ENCODE measurements at places on chromosomes 7 and 10. TPM values are rescaled to one million over a fixed set of nuclear protein-coding genes. Genes with fewer than 3 reads are reported as not detected.
A peak's percentile ranks its signal among the peaks of the same experiment; 100 is the strongest.

DNA sequence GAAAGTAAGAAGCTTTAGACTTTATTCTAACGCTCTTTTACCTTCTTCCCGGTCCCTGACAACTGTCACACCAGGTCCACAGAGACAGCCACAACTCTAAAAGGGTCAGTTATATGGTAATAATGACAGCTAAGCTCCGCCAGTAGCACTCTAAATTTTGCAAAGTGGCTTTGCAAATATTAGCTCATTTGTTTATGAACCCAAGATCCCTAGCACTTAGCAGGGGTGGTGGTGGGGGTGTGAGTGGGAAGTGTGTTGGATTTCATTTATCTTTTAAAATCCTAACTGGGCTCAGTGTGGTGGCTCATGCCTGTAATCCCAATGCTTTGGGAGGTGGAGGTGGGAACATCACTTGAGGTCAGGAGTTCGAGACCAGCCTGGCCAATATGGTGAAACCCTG is 34.8 kb upstream of the SDK1 start:
- no peak for DNase-seq
- no peak overlapping the region for H3K27ac ChIP-seq
- H3K4me3 ChIP-seq = no peak overlapping the region
- no peaks in the 10 kb centered on the region for H3K4me1 ChIP-seq
- no peaks in the 10 kb centered on the region for H3K36me3 ChIP-seq

DNA sequence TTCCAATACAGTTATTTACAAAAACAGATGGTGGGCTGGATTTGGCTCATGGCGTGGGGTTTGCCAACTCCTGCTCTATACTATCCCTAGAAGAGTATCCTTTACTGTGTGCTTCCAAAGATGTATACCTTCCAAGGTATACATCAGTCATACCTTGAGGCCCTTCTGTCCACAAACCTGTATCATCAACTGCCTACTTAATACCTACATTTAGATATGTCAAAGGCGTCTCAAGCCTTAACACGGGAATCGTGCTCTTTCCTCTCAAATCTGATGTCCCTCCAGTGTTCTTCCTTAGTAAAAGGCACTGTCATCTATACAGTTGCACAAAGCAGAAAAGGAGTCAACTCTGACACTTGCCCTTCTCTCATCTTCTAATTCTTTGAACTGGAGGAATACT is 36.9 kb downstream of the NAMPT start:
- H3K4me3 ChIP-seq = no peak overlapping the region
- no peaks in the 10 kb centered on the region for H3K27me3 ChIP-seq
- H3K36me3 ChIP-seq = peaks cover 57% of the 10 kb centered on the region
- DNase-seq = no peak
- no peak overlapping the region for H3K27ac ChIP-seq

The ZMYND11 gene
- total RNA-seq = 28.3 TPM

GRCh38 chr7:129103561-129104324 is 40.8 kb upstream of the TSPAN33 start:
- no peak for DNase-seq
- peaks cover 10% of the 10 kb centered on the region for H3K27me3 ChIP-seq
- no peaks in the 10 kb centered on the region for H3K36me3 ChIP-seq
- H3K4me1 ChIP-seq = no peaks in the 10 kb centered on the region

The MSMB gene
- total RNA-seq = not detected

GRCh38 chr10:11488126-11488525 is 123.3 kb downstream of the USP6NL start:
- no peak for DNase-seq
- no peak overlapping the region for H3K27ac ChIP-seq
- H3K4me3 ChIP-seq = no peak overlapping the region
- peaks cover 11% of the 10 kb centered on the region for H3K27me3 ChIP-seq

The DLX6 gene
- not detected for total RNA-seq

The PLAU gene
- total RNA-seq = 1.7 TPM

DNA sequence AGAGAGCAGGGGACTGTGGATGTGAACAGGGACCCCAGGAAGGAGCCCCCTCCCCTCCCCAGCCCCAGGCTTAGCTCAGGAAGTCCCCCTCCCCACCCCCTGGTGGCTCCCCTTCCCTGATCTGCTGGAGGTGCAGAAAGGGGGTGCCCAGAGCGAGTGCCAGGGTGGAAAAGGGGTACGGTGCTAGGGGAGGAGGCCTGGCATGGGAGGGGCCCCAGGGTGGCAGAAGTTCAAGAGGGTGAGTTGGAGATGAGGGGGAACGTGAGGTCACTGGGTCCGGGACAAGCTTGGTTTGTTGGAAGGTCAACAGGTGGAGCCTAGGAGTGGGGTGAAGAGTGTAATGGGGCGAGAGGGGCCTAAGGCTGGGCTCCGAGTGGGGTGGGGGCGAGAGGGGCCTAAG is 21.5 kb upstream of the TBL2 start:
- no peak overlapping the region for H3K4me3 ChIP-seq
- no peak for DNase-seq
- no peaks in the 10 kb centered on the region for H3K4me1 ChIP-seq
- H3K27me3 ChIP-seq = peaks cover 10% of the 10 kb centered on the region
- H3K27ac ChIP-seq = no peak overlapping the region

The MALRD1 gene
- not detected for total RNA-seq

GRCh38 chr7:141097430-141097829 is 23.6 kb downstream of the TMEM178B start:
- no peak for DNase-seq
- H3K4me3 ChIP-seq = no peak overlapping the region
- no peak overlapping the region for H3K27ac ChIP-seq
- no peaks in the 10 kb centered on the region for H3K36me3 ChIP-seq

DNA sequence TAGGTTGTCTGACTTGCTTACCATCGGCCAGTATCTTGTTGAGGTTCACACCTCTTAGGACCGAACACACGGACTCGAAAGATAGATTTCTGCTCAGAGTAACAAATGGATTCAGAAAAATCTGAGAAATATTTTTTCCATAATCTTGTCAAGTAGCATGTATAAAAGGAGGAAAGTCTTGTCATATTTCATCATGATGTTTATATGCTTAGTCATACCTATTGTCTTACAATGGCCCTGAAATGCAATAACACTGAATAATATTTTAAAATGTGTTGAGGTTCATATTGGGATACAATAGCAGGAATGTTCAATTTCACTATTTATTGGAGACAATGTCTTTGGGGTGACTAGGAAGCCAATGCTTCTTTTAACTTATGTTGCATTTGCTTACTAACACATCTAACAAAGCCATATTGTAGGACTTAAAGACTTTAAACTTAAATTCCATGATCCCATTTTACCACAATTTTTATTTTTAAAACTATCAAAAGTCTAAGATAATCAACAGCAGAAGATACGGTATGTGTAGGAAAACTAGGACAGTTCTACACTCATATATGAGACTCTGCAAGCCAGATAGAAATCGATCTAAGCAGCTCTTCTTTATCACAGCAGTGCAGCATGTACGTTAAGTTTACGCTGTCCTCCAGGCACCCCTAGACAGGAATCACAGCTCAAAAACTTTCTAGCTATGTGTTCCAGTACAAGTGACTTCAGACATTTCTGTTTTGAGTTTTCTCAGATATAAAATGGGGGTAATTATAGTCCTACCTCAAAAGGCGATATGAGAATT is 135.7 kb upstream of the CAV2 start:
- no peaks in the 10 kb centered on the region for H3K4me1 ChIP-seq
- H3K27me3 ChIP-seq = no peaks in the 10 kb centered on the region
- no peak overlapping the region for H3K4me3 ChIP-seq

The WDR86 gene
- not detected for total RNA-seq

DNA sequence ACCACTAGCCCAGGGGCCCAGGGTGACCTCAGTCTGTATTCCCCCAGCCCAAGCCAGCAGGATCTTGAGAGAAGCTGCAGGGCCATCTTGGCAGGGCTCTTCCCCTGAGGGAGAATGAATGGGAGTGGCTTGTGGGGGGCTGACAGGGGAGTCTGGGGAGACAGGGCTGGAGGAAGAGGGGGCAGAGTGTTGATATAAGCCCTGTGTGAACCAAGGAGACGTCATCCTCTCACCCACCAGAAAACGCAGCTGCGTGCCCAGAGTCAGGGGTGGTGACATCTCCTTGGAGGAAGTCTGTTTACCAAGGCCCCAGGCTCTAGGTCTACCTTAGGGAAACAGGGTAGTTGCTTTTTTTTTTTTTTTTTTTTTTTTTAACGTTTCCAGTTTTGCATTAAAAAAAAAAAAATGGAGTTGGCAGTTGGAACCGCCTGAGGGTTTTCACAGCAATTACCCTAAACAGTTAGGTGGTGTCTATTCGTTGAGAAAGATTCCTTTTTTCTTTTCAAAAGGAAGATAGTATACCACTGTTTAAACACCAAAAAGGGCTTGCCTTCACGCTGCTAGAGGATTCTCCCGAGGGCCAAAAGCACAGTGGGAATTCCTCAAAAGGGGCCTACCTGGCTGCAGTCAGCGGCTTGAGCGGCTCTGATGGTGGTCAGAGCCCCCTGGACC is 113.8 kb downstream of the PRPF18 start:
- H3K4me1 ChIP-seq = no peaks in the 10 kb centered on the region
- H3K27me3 ChIP-seq = peaks cover 4% of the 10 kb centered on the region
- no peak overlapping the region for H3K4me3 ChIP-seq
- no peaks in the 10 kb centered on the region for H3K36me3 ChIP-seq
- no peak for DNase-seq

The SLC39A12 gene
- not detected for total RNA-seq

GRCh38 chr7:50952544-50952943 is 169.8 kb upstream of the GRB10 start:
- peaks cover 5% of the 10 kb centered on the region for H3K27me3 ChIP-seq
- H3K36me3 ChIP-seq = no peaks in the 10 kb centered on the region
- H3K4me3 ChIP-seq = no peak overlapping the region
- no peak overlapping the region for H3K27ac ChIP-seq
- no peaks in the 10 kb centered on the region for H3K4me1 ChIP-seq

DNA sequence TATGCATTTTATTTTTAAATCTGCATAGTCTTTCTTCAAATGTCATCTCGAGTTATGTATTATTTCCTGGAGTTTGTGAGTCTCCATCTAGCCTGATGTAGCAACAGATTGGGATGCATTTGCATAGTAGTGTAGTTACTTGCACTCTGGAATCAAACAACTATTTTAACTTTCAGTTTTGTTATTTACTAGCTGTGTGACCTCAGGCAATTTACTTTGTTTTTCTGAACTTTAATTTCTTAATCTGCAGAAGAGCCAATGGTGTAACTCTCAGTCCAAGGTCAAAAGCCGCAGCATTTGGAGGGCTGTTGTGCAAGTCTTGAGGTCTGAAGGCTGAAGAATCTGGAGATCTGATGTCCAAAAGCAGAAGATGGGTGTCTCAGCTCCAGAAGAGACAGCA is 175.8 kb upstream of the SORCS1 start:
- H3K4me3 ChIP-seq = no peak overlapping the region
- DNase-seq = no peak
- no peaks in the 10 kb centered on the region for H3K4me1 ChIP-seq
- no peaks in the 10 kb centered on the region for H3K27me3 ChIP-seq

DNA sequence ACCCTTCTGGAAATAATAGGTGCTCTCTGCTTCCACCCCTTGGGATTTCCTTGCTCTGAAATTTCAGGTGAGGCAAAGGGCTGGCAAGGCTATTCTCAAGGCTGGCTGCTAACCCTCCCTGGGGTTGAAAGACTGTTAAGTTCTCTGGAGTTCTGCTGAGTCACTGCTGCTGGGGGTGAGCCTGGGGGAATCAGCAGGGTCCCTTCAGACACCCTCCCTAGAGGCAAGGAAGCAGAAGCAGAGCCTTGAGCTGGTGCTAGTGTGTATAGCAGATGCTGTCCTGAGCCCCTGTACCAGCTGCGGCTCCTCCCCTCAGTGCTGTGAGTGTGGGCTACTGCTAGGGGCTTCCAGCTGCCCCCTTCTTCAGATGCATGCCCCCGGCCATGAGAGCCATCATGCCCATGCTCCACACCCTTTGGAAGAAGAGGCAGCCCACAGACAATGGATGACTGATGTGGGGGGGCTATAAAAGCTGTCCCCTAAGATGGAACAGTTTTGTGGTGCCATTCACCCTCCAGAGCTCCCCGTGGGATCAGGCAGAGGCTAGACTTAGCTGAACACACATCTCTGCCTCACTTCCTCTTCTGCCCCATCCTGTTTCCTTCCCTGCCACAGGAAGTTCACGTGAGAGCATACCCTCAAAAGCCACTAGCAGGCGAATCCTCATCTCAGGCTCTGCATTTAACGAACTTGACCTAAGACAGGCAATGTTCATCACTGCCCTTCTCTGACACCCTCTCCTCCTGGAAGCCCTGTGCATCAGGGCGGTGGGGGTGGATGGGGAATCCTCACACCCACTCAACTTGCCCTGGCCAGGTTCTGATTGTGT is 91.8 kb downstream of the SH3PXD2A start:
- peaks cover 5% of the 10 kb centered on the region for H3K27me3 ChIP-seq
- H3K36me3 ChIP-seq = no peaks in the 10 kb centered on the region
- peaks cover 45% of the 10 kb centered on the region for H3K4me1 ChIP-seq

The SORCS1 gene
- 0.21 TPM for total RNA-seq

DNA sequence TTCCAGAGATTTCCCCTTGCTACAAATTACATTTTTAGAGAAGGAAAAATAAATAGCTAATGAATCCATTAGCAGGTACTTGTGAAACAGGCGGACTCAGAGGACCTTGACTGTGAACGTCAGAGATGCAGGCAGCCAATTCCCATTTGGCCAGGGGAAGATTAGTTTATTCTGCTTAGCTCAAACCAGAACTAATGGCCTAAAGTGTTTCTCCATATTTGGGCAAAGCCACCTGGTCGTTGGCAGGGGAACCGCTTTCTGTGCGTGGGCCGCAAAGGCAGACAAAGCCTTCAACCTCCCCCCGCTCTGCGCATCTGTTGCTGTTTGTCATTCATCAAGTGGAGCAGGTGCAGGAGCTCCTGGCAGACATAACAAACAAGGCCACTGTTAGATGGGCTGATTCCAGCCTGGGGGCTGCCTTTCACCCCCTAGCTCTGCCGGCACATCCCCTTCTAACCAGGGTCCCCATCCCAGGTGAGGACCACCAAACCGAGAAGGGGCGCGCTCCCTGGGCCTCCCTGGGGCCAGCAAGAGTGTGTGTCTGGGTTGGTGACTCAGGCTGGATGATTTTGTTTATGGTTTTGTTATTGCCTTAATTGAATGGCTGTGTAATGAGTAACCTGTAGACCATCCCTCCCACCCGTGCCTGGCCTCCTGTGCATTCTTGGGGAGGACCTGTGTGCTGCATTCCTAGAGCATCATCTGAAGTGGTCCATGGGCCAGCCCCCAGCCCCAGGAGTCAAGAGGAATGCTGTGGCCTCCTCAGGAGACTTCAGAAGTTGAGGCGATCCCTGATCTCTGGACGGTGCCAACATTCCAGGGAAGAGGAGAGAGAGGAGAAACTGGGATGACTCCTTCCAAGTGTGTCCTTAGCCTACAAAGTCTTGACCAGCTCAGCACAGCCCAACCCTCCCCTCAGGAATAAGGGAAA is 14.5 kb upstream of the CPA1 start:
- H3K4me1 ChIP-seq = peaks cover 33% of the 10 kb centered on the region
- no peak for DNase-seq
- no peaks in the 10 kb centered on the region for H3K27me3 ChIP-seq
- H3K27ac ChIP-seq = peak overlapping the region; percentile 31
- peak overlapping the region; percentile 40 for H3K4me3 ChIP-seq
- H3K36me3 ChIP-seq = no peaks in the 10 kb centered on the region

DNA sequence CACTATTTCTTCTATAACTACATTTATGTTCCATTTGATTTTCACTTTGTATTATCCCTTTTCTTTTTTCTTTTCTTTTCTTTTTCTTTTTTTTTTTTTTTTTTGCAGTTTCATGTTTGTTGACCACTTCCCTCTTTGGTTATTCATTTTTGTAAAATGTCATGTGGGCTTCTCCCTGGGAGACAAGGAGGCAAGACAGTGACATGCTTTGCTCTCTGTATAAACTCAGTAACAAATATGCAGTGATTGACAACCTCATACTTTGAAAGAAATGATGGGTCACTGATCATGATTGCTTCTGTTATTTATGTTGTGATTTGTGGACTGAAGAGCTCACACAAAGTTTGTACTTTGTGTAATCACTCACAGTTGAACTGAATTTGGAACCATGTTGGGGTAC is 90.2 kb upstream of the ABI1 start:
- H3K27ac ChIP-seq = no peak overlapping the region
- no peaks in the 10 kb centered on the region for H3K36me3 ChIP-seq
- H3K4me3 ChIP-seq = no peak overlapping the region
- no peak for DNase-seq
- no peaks in the 10 kb centered on the region for H3K4me1 ChIP-seq

All from activated T-helper 2 cell treated with anti-CD3 and anti-CD28 coated beads, Interferon-gamma antibody, Interleukin-2, Interleukin-4, amounts not matched to agents 10 μg/mL and 5 μg/mL and 100 μg/mL, durations not matched to agents 14 hours and 24 hours and 36 hours (primary cell).